ENCODE measurements at places on chromosomes 16 and 17.

DNA sequence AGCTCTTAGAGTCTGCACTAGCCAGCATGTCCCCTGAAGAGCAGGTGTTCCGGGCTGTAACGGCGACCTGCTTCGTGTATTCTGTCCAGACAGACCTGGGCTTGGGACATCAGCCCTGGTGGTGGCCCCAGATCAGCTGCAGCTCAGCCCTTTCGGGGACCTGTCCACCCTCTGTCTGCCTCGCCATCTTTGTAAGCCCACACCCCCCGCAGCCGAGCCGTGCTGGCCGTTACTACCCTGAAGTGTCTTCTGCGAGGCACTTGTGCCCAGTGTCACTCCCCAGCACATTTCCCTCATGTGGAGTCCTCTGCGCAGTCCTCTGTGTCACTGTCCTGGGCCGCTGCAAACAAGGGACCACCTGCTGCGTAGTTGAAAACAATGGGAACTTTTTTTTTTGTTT lies 10.4 kb downstream of the CARD14 start:
- no peak for DNase-seq

DNA sequence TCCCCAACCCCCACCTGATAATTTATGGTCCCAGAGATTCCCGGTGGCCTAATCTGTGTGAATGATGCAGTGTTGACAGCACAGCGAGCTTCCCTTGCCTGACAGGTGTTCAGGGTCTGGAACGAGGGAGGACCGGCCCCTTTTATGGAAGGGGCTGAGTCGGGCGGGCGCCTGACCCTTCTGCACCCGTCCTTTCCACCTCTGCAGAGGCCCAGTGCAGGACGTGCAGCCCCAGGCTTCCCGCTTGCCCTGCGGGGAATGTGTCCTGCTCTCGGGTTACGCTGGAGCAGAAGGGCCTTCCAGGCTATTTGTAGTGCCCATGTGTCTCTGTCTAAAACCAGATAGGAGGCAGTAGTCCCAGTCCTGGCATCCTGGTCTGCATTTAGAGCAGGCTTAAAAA lies 16.2 kb downstream of the SMTNL2 start:
- no peak for DNase-seq

DNA sequence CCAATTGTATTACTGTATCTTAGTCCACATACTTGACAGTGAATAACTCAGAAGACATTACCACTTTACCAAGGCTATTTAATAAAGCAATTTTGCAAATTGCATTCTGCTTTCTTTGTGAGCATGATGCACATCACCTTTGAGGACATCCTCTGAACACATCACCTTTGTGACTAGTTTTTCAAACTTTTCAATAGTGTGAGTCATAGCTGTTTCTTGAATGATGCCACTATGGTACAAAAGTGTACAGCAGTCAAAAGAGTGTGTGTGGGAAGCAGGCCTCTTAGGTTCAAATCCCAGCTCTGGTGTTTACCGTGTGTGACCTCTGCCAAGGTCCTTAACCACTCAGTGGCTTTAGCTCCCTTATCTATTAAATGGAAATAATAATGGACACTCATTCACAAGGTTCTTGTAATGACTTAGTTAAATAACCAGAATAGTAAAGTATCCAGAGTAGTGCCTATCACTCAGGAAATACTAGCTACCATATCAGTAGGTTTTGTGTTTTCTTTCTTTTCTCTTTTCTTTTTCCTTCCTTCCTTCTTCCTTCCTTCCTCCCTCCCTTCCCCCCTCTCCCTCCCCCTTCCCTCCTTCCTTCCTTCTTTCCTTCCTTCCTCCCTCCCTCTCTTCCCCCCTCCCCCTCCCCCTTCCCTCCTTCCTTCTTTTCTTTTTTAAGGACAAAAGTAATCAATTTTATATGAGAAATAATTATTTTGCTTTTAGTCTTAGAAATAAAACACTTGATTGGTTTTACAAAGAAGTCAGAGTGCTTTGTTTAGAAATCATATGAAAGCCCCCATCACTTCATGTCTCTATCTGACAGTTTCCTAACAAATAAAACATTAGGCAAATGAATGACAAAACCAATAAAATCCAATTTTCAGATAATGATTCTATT lies 178.9 kb downstream of the MYO1D start:
- no peak for DNase-seq

DNA sequence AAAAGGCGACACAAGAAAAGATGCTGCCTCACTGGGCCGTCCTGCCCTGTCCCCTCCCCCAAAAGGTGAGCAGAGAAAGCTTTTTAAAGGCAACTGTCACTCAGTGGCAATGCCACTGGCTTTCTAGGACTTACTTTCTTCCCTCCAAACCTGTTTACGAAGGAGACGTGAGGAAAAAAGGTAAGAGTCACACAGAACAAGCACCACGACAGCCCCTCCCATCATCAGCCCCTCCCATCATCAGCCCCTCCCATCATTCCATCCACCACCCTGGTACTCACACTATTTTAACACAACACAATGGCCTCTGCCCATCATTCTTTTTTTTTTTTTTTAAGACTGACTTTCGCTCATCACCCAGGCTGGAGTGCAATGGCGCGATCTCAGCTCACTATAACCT lies 77.1 kb downstream of the NXN start:
- no peak for DNase-seq

GRCh38 chr17:13508896-13509295 lies 92.8 kb downstream of the HS3ST3A1 start:
- no peak for DNase-seq

DNA sequence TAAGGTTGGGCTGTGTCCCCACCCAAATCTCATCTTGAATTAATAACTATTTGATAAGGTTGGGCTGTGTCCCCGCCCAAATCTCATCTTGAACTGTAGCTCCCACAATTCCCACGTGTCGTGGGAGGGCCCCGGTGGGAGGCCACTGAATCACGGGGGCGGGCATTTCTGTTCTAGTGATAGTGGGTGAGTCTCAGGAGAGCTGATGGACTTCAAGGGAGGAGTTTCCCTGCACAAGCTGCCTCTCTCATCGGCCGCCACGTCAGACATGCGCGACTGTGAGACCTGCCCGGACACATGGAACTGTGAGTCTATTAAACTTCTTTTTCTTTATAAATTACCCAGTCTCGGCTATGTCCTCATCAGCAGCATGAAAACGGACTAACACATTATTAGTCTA lies 44.9 kb upstream of the METRNL start:
- no peak for DNase-seq

- no peak for DNase-seq
Measured at GRCh38 chr17:67995570-67996263, 552 bp downstream of the C17orf58 start.

GRCh38 chr17:39927929-39928857 lies 661 bp downstream of the LRRC3C start:
- no peak for DNase-seq

GRCh38 chr17:72338847-72339790 lies 218.3 kb downstream of the SOX9 start:
- DNase-seq, result peak; percentile 86

DNA sequence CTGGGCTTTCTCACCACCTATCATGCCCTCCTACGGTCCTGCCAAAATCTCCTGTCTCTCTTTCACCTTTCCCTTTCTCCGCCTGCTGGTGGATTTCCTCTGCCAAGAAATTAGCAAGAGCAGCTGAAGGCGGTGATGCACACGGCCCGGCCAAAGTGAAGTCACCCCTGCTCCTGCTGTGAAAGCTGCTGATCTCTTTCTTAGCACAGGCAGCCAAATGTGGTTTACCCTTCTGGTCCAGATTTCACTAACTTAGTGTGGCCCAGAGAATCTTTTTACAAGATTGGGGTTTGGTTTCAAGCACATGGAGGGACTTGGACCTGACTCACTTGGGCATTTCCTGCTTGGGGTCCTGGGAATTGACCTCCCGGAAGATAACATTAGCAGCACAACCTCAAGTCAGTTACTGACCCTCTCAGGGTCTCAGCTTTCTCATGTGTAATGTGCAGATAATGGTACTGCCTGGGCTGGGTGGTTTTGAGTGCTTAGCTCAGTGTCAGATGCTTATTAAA lies 155.7 kb downstream of the SOCS1 start:
- peak; percentile 84 for DNase-seq

DNA sequence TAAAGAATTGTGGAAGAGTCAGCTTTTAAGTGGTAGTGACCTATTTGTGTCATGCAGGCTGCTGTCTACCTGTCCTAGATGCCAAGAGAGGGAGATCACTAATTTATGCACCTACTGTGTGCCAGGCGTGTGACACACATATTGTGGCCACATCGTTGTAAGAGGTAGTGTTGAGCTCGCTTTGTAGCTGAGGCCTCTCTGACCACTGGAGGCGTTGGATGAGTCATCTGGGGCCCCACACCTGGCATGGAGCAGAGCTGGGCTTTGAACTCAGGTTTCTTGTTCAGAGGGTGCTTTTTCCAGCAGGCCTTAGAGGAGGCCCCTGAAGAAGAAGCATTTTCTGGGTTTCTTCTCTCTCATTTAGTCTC lies 52.3 kb upstream of the LGALS9 start:
- no peak for DNase-seq

DNA sequence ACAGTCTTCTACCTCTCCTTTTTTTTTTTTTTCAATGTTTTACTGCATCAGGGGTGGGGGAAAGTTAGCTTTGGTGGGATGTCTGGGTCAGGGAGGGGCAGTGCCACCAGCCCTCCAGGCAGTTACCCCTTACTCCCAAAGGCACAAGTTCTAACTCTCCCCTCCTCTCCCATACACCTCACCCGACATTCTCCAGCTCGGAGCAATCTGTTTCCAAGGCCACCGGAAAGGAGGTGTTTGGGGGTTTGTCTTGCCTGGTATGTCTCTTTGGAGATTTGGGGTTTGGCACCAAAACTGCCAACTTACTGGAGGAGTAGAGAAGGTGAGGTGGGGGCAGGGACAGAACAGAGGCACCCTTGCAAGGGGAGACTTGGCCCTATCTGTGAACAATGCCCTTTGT lies 4.7 kb downstream of the DLX3 start:
- DNase-seq, result no peak

DNA sequence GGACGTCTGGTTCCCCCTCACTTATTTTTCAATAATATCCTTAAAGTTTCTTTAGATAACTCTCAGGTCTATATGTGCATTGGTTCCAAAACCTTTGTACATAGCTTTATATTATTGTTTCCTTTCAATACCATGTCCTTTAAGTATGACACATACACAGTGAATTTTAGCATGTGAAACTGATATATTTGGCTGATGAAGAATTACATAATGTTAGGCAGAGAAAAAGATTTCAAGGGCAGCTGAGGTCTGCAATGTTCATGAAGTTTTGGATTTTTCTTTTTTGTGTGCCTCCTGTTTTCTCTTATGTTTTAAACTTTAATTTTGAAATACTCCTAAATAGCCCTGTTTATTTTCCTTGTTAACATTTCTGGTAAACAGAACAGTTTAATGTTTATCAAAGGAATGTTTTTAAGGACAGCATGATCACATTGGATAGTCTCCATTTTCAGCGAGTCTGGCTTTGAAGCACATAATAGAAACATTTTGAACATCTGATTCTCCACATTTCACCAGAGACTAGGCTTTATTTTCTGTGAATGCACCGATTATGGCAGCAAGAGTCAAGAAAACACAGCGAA lies 32.9 kb upstream of the FBXO47 start:
- DNase-seq, result no peak

- DNase-seq, result no peak
Measured at GRCh38 chr17:32604966-32605365, 118.2 kb downstream of the CDK5R1 start.

GRCh38 chr17:29369831-29370735 lies 20.1 kb upstream of the TAOK1 start:
- peak; percentile 43 for DNase-seq

DNA sequence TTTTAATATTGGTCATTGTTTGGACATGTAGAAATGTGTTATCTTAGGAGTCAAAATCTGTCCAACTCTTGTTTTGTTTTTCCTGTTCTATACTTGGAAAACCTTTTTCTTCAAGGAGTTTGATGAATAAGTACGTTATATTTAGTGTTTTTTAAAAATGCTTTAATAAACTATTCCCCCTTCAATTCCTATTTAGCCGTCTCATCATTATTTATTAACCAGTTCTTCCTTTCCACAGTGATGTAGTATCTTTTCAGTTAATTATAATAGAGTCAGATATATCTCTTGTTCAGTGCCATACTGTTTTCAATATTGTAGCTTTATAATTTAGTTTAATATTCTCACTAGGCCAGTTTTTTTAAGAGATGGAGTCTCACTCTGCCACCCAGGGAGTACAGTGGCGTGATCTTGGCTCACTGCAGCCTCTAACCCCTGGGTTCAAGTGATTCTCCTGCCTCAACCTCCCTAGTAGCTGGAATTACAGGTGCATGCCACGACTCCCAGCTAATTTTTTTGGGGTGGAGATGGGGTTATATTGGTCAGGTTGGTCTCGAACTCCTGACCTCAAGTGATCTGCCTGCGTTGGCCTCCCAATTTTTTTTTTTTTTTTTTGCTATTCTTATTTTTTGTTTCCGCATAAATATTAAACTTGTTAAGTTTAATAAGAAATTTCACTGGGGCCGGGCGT lies 72.9 kb downstream of the KPNA2 start:
- DNase-seq, result no peak

DNA sequence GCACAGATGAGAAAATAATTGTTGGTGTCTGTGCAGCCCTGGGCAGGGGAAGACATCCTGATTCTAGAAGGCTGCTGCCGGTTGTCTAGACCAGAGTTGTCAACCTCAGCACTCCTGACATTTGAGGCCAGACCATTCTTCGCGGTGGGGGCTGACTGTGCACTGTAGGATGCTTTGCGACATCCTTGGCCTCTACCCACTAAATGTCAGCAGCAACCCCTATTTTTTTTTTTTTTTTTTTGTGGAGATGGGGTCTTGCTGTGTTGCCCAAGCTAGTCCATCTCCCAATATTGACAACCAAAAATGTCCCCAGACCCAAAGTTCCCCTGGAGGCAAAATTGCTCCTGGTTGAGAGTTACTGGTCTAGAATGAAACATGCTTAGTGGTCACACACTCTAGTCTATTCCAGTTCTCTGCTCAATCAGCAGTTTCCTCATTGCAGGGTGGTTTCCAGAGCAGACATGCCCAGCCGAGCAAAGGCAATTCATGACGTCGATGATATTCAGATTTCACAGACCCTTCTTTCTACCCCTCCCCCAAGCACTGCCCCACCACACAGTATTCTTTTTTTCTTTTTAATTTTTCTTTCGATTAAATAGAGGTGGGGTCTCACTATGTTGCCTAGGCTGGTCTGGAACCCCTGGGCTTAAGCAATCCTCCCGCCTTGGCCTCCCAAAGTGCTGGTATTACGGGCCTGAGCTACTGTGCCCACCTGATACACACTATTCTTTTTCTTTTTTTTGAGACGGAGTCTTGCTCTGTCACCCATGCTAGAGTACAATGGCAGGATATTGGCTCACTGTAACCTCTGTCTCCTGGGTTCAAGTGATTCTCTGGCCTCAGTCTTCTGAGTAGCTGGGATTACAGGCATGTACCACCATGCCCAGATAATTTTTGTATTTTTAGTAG lies 9.0 kb downstream of the C17orf99 start:
- no peak for DNase-seq

Measured in HS-27A (cell line).